ENCODE measurements at places on chromosomes 4 and X.

DNA sequence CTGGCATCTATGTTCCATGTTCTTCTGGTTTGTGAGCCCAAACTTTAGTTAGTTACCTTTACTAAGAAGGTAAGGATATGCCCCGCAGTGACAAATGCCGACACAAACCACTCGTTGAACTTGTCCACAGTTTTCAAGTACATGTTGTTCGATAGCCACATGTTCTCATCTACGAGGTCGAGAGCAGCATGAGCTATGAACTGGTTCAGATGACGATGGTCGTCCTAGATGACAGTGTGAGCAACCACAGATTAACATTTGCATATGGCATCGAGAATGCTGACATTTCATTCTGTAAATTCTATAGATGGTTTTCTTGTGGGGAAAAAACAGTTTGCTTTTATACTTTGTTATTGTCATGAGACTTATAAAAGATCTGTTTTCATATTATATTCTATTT, 18.0 kb downstream of the TRAPPC2 start:
- no peak for DNase-seq

DNA sequence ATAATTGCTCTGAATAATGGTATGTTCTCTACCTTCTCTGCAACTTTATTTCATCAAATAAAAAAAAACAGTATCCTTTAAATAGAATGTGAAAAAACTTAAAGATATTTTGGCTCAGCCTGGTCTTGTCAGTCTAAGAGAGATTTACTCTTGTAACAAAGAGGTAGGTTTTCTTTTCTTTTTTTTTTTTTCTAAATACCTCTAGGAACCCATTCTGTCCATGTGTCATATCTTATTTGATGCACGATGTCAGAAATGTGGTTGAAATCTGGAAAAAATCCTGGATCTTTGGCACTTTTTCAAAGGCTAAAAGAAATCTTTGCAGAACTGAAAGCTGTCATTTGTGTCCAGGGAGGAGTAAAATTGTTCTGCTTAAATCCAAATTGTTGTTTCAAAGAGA, 17.3 kb upstream of the FGF5 start:
- DNase-seq: no peak

GRCh38 chrX:38893441-38893840, 92.2 kb downstream of the MID1IP1 start:
- no peak for DNase-seq

DNA sequence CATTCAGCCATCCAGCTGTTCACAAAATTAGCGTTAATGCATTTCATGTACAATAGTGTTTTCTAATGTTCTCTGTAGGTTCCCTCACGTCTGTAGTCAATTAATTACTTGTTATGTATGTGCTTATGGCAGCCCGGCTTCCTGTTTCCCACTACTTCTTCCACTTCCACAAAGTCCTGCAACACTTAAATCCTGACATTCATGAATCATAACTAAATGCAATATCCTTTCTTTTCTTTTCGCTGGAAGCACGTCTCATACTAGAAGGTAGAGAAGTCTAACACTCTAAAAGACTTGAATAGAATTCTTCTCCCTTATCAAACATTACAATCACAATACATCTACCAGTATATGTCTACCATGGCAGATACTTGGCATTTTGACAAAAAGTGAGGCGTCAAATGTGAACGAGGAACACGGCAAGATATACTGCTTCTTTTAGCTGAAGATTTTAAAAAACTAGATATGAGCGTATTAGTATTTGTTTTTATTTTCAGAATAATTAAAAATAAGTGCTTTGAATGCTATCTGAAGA, 239.0 kb upstream of the DIAPH2 start:
- DNase-seq: no peak

- no peak for DNase-seq
These were observed 370.4 kb downstream of the INPP4B start for GRCh38 chr4:142475663-142476062.

DNA sequence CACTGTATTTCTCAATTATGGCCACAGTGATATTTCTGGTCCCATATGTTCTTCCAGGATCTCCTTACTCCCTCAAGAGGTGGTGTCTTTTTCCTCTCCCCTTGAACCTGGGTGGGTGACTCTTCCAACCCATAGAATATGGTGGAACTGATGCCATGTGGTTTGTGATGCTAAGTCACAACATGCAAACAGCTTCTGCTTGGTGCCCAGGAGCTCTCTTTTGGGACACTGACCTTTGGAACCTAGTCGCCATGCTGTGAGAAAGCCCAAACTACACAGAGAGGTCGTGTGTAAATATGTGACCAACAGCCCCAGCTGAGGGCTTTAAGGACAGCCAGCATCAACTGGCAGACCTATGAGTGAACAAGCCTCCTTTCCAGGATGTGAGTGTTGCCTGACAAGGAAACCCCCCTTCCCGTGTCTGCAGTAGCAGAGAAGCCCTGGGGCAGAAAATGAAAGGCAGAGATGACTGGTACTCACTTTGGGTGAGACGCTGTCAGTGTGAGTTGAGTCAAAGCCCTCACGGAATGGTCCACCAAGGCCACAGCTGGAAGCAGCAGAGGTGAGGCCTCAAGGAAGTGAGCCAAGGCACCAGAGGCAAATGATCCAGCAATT, 223.4 kb downstream of the BCOR start:
- peak; percentile 19 for DNase-seq

- DNase-seq: no peak
These were observed 22.5 kb upstream of the GPR34 start for GRCh38 chrX:41666251-41666650.

DNA sequence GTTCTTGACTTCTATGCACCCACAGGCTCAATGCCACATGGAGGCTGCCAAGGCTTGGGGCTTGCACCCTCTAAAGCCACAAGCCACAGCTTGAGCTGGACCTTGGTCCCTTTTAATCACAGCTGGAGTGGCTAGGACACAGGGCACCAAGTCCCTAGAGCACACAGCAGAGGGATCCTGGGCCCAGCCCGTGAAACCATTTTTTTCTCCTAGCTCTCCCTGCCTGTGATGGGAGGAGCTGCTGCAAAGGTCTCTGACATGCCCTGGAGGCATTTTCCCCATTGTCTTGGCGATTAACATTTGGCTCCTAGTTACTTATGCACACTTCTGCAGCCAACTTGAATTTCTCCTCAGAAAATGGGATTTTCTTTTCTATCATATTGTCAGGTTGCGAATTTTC, 410.9 kb downstream of the GRID2 start:
- DNase-seq: no peak

Data from stimulated activated CD4-positive, alpha-beta T cell treated with anti-CD3 and anti-CD28 coated beads, Interleukin-1b, Interleukin-23, amount 100 ng/mL, for 4 hours (primary cell).